GM06990 (cell line): ENCODE measurements at places on chromosomes 7 and 10.

DNA sequence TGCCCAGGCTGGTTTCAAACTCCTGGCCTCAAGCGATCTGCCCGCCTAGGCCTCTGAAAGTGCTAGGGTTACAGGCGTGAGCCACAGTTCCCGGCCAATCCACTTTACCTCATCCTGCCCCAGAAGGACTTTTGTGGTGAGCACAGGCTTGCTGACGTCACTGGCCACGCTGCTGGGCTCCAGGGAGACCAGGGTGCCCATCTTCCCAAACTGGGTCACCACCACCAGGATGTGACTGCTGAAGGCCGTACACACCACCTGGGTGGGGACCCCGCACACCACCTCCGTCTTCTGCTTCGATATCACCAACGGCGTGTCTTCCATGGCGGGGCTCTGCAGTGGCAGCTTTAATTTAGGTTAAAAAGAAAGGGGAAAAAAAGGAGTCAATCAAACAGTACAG, 816 bp downstream of the PSMG3 start:
- DNase-seq, result no peak

GRCh38 chr7:41162612-41163011, 540.3 kb downstream of the INHBA start:
- no peak for DNase-seq

DNA sequence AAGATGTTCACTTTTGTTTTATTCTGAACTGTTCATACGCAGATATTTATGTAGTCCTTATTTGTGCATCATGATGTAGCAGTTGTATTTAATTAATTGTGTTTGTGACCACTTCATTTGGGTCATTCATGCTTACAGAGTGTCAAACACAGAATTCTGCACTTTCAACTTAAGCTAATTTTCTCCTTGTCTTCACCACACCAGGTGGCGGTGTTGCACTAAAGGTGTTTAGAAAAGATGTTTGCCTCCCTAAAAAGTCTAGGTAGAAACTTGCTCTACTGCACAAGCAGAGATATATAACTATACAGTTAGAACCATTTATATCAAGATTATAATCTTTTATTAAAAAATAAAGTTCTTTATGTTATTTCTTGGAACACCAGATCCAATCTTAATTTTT, 1.3 kb upstream of the TAS2R38 start:
- no peak for DNase-seq

GRCh38 chr7:125347269-125347668, 417.6 kb upstream of the POT1 start:
- no peak for DNase-seq

GRCh38 chr10:124245806-124246440, 152.5 kb upstream of the CHST15 start:
- DNase-seq, result no peak

DNA sequence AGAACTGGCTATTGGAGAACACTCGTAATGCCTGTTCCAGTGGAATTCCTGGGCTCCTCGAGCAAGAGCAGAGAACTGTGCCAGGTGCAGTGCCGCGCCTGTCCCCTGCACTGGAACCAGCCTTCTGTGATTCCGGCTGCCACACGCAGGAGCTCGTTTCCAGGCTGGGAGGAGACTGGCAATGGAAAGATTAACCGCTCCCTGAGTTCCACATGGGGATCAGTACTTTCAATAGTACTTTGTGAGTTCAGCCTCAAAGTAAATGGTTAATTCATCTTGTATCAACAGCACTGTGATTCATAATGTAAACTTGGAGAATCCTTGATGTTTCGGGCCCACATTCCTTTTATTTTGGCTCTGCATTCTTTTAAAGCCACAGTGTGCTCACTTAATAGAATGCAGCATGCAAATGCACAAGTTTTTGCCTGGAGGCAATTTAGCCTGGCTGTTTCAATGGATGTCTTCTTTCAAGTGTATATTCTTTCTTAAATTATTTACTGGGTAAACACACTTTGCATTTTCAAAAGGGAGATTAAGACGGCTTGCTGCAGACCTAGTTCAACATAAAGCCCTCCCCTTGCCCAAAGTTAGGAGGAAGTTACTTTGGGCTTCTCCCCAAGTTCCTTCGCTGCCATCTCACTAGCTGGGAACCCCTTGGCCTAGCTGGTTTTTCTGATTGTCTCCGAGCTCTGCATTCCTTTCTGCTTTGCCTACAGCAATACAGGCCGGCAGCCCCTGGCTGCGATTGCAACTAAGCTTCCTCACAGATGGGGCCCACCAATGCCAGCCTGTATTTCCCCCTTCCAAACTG, 138.1 kb upstream of the TCF7L2 start:
- DNase-seq, result no peak

DNA sequence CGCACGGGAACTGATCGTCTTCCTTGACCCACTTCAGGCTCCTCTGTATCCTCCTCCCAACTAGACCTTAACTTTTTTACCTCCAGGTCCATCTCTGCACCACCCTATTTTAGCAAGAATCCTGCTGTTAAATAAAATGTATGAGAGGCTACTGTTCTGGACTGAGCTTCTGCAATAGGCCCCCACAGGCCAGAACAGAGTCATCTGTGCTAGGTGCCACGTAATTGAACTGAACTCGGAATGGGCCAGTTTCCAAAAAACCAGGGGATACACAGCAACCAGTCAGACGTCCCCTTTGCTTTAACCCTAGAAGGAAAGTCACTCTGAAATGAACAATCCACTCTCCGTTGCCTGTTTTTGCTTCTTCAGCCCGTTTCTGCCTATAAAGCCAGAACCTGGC, 71.3 kb downstream of the CHST15 start:
- no peak for DNase-seq

GRCh38 chr7:79199961-79200360, 253.5 kb downstream of the MAGI2 start:
- no peak for DNase-seq

- peak; percentile 72 for DNase-seq
These were observed 9.2 kb upstream of the HNRNPF start for GRCh38 chr10:43417950-43418768.

- DNase-seq, result no peak
These were observed 98.4 kb downstream of the RGS10 start for GRCh38 chr10:119443970-119444660.
